ENCODE measurements at places on chromosomes 5 and 9.

- DNase-seq = no peak
These were observed 244.4 kb downstream of the MAST4 start for GRCh38 chr5:66840511-66841013.

- no peak for DNase-seq
These were observed 203.0 kb upstream of the TUT7 start for GRCh38 chr9:86557063-86557766.

DNA sequence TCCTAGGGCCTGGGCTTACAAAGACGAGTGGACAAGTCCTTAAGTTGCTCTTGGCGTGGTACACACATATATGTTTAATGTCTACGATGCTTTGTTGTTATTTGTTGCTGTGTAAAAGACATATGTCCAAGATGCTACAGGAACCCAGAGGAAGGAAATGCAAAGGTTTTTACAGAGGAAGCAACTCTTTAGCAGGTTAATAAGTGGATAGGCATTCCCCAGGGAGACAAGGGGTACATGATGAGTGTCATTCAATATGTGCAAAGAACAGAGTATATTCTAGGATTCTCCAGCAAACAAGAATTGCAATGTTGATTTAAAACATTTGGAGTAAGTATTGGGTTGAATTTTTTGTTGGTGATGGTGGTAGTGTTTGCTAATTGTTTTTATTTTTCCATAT is 92.1 kb downstream of the PIP5K1B start:
- DNase-seq = no peak

- no peak for DNase-seq
These were observed 38.0 kb downstream of the CERT1 start for GRCh38 chr5:75473463-75473862.

GRCh38 chr5:72121052-72121779 is 13.9 kb downstream of the MAP1B start:
- no peak for DNase-seq

DNA sequence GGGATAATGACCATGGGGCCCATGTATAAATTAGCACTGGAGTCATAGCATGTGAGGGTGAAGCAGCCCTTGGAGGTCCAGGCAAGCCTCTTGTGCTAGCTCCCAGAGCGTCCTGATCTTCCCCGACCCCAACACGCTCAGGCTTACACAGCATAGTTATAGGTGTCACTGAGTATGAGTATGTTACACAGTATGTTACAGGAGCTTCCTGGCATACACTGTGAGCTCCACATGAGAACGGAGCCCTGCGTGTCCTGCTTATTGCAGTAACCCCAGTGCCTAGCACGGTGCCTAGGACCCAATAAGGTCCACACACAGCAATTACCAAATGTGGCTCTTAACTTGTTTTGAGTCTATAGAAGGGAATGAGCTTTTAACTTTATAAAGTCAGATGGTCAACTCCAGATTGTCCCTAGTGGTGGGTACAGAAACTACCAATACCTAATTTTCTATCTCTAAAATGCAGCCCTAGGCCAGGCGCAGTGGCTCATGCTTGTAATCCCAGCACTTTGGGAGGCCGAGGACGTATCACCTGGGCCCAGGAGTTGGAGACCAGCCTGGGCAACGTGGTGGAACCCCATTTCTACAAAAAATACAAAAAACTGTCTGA is 64.1 kb downstream of the PLAC8L1 start:
- no peak for DNase-seq

DNA sequence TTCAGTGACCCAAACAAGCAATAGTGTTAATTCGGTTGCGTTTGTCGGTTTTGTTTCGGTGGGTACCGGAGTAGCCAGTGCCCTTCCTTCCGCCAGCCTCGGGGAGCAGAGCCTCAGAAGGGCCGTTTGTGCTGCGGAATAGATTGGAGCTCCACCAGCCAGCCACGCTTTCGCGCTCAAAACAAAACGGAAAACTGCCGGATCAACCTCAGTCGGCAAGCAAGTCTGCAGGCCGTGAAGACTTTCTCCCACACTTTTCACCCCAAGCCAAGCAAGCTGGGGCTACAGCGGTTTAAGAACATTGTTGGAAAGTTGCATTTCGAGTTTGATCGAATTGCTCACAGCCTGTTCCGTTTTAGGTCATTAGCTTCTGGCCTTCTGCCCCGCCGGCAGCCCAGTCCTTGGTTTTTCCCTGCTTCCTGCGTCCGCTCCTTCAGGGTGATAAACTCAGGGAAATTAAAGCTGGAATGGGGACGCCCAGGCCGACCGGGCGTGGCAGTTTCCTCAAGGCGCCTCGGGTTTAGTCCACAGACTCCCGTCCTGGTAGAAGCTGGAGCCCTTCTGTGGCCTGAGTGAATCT is 803 bp upstream of the CCNO start:
- no peak for DNase-seq
